ENCODE measurements at places on chromosomes 4 and X.

DNA sequence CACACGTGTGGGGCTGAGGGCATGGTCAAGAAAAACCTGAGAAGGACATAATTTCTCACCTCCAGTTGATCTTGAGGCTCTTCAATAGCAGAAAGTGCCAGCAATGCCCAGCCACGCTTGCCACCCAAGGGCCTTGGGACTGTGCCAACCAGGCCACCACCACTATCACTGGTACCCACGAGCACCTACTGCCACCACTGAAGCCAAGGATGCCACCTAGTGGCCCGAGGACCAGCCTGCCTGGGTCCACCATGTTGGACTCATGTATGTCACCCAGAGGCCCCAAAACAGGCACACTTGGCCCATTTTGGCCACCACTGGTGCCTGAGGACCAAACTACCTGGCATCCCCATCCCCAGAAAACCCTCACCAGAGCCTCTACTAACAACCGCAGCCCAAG lies 191.8 kb downstream of the ADAM29 start:
- DNase-seq, result no peak

GRCh38 chr4:20301161-20301560 lies 49.5 kb downstream of the SLIT2 start:
- DNase-seq, result no peak

DNA sequence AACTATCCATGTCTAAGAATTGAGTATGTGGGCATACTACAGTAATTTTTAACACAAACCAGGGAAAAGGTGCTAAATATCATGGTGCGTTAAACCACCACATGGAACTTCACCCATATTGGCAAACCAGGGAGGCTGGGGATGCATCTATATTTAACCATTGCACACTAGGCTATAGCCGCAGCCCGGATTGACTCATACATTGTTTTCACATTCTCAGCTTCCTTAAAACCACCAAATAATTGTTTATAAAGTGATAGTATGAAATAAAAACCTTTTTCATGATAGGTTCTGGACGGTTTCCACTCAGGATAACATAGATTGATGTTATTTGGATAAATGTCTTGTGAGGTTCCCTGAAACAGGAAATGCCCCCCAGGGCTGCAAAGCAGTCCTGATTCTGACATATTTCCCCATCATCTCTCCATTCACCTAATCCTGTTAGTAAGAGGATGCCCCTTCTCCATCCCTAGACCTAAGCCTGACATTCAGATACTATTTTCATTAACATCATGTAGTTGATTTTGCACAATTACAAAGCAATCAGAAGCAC lies 7.9 kb downstream of the COL25A1 start:
- DNase-seq, result no peak

GRCh38 chr4:73777612-73778011 lies 37.2 kb downstream of the CXCL8 start:
- DNase-seq, result no peak

GRCh38 chr4:108906006-108906405 lies 143.2 kb upstream of the ETNPPL start:
- no peak for DNase-seq

GRCh38 chr4:8331575-8331955 lies 62.0 kb downstream of the HTRA3 start:
- DNase-seq, result no peak

GRCh38 chr4:144350706-144351105 lies 210.2 kb upstream of the GYPA start:
- DNase-seq, result no peak

- DNase-seq, result no peak
Measured at GRCh38 chr4:74109870-74110605, 11.0 kb upstream of the CXCL2 start.

- no peak for DNase-seq
Measured at GRCh38 chr4:84378356-84378755, 120.7 kb downstream of the NKX6-1 start.

GRCh38 chr4:80172203-80172602 lies 25.1 kb upstream of the PRDM8 start:
- no peak for DNase-seq

- peak; percentile 59 for DNase-seq
Measured at GRCh38 chrX:43557792-43558191, 98.3 kb upstream of the MAOA start.

Data from activated gamma-delta T cell treated with Interleukin-2 at 50 U/mL for 16 hours (primary cell).